ENCODE measurements at places on chromosomes 4 and X. TPM values are rescaled to one million over a fixed set of nuclear protein-coding genes. Genes with fewer than 3 reads are reported as not detected.
A peak's percentile ranks its signal among the peaks of the same experiment; 100 is the strongest.

DNA sequence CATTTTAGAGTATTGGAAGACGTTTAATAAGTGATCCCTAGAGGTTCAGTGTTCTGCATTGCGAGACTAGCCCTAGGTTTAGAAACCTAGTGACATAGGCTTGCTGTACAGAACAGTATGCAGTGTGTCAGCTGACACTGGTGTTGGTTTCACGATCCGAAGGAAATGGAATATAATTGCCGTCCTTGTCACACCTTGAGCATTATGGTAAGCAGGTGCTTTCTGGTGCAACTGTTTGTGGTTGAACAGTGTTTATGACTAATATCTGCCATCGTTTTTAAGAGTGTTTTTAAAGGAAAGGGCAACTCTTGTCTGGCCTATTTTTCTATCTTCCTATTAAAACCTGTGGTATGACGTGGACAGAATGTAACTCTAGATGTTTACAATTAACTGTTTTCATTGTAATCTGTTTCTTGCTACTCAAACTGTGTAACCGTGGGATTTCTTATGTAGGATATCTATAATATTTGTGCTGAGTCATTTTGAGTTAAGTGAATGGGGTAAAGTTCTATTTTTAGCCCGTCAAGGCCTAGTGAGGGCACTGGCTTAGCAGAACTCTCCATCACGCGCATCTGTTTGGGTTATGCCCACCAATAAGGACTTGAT is 53.8 kb upstream of the TBC1D14 start:
- no peak for DNase-seq

GRCh38 chr4:126530996-126531585 is 1101.7 kb upstream of the INTU start:
- no peak for DNase-seq

DNA sequence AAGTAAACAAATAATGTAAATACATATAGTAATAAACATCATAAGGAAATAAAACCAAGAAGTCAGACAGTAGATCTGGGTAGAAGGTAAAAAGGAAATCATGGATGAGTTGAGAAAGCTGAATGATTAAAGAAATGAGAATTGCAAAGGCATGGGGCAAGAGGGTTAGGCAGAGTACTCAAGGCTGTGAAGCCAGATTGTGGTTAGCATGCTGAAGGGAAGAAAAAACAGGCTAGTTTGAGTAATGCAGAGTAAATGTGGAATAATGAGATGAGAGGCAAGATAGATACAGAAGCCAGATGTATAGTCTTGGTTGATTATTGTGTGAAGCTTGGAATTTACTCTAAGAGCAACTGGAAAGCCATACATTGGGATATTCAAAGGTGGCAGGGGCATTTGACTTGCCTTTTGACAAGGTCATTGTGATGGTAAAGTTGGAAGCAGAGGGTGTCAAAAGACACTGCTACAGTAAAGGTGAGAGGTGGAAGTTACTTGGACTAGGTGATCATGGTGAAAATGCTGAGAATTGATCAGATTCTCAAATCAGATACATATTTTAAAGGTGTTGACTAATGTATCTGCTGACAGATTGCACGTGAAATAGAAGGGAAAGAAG is 307.0 kb downstream of the FSTL5 start:
- no peak for DNase-seq

- no peak for DNase-seq
These were observed 140.4 kb downstream of the SLC10A7 start for GRCh38 chr4:146381263-146381872.

GRCh38 chr4:147924604-147925412 is 192.9 kb downstream of the ARHGAP10 start:
- no peak for DNase-seq

DNA sequence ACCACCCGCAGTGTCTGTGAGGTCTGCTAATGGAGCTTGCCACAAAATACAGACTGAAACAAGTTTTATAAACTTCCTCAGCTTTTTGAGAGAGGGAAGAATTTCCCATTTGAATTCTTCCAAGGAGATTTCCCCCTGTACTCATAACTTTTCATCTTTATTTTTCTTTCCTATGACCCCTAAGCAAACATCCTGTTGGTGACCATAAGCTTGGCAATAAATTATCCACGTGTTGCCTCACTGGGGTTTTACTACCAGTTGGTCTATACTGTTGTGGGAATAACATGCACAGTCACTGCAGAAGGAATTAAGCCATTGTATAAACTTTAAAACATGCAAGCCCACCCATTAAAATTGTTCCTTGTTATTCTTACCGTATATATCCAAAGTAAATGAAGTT is 86.2 kb downstream of the SLC39A8 start:
- no peak for DNase-seq

GRCh38 chr4:125501568-125501967 is 186.8 kb downstream of the FAT4 start:
- no peak for DNase-seq

- no peak for DNase-seq
These were observed 53.5 kb upstream of the FGF13 start for GRCh38 chrX:138765051-138765450.

DNA sequence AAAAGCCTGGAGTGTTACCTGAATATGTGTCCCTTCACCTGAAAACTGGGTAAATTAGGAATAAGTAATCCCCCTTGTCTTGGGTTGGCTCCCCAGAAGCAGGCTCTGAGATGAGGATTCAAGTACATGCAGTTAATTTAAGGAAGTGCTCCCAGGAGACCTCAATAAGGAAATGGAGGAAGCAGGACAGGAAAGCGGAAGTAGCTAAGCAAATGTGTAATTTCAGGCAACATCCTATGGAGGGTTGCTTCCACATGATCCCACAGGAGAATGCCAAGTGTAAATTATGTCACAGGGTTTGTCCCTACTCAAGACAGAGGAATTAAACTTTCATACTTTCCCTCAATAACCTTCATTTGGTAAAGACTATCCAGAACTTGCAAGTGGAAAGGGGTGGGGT is 48.1 kb upstream of the ARHGEF6 start:
- DNase-seq = no peak

GRCh38 chrX:109372291-109372690 is 109.6 kb downstream of the GUCY2F start:
- no peak for DNase-seq

- peak; percentile 69 for DNase-seq
These were observed 30.4 kb downstream of the FAT1 start for GRCh38 chr4:186693159-186693815.

- no peak for DNase-seq
These were observed 9.0 kb downstream of the BMP3 start for GRCh38 chr4:81039351-81039972.

- no peak for DNase-seq
These were observed 21.9 kb downstream of the ATP2B3 start for GRCh38 chrX:153539171-153539978.

DNA sequence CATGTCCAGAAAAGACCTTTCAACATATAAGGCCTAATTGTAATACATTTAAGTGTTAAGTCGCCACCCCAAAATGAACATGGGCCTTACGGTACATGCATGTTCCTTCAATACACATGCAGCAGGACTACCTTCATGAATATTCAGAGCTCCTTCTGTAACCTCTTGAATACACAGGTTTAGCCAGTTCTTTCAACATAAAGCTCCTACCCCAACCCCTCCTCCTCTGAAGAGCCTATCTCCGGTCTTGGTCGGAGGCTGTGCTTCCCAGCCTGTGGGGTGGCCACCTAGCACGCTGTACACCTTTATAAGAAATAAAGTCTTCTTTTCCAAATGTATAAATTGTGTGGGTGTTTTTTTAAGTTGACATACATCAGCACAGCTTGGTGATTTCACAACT is 28.3 kb downstream of the NPY5R start:
- DNase-seq = no peak

DNA sequence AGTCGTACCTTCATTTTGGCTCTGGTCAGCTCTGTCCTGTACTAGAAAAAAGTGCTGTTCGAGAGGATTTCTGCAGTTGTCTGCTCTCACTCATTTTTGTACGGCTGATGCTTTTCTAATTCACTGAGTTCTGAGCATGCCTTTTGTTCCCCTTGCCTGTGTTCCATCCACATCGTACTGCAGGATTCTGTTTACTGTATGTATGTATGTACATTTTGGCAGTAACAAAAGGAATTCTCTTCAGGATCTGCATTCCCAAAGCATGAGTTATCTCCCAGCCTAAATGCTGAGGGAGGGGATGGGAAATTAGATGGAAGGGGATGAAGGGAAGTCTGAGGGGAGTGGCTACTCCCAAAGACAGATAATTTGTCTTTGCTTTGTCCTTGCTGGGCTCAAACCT is 87.6 kb downstream of the GBA3 start:
- DNase-seq = no peak

DNA sequence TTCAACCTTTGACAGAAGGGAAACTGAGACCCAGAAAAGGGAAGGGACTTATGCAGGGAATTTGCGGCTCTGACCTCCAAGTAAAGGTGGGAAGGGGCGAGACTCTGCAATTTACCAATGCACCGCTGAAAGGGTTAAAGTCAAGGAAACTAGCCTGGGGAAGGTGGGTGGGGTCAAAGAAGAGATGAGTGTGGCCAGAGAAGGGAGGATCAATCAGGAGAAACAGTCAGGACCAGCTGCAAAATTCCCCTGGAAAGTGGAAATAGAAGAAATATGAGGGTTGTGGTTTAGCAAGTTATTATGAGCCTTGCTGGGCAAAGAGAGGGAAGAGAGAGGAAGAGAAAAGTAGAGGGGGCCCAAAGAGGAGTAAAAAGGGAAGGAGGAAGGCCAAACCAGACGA is 30.5 kb downstream of the STARD8 start:
- DNase-seq = no peak

The KLHL13 gene
- 9.7 TPM for total RNA-seq

The CENPE gene
- total RNA-seq = 1.3 TPM

The CTAG1A gene
- total RNA-seq = not detected

The TEX13B gene
- not detected for total RNA-seq

All from thoracic aorta (tissue), 2 donors.